ENCODE measurements at places on chromosomes 13 and 19.

DNA sequence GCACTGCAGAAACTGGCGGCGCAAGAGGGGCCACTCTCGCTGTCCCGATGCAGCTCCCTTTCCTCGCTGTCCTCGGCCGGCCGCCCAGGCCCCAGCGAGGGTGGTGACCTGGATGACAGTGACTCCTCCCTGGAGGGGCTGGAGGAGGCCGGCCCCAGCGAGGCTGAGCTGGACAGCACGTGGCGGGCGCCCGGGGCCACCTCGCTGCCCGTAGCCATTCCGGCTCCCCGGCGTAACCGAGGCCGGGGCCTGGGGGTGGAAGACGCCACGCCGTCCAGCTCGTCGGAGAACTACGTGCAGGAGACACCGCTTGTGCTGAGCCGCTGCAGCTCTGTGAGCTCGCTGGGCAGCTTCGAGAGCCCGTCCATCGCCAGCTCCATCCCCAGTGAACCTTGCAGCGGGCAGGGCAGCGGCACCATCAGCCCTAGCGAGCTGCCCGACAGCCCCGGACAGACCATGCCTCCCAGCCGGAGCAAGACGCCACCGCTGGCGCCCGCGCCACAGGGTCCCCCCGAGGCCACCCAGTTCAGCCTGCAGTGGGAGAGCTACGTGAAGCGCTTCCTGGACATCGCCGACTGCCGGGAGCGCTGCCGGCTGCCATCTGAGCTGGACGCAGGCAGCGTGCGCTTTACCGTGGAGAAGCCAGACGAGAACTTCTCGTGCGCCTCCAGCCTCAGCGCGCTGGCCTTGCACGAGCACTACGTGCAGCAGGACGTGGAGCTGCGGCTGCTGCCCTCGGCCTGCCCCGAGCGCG, 12.4 kb downstream of the C19orf25 start:
- DNase-seq = no peak

DNA sequence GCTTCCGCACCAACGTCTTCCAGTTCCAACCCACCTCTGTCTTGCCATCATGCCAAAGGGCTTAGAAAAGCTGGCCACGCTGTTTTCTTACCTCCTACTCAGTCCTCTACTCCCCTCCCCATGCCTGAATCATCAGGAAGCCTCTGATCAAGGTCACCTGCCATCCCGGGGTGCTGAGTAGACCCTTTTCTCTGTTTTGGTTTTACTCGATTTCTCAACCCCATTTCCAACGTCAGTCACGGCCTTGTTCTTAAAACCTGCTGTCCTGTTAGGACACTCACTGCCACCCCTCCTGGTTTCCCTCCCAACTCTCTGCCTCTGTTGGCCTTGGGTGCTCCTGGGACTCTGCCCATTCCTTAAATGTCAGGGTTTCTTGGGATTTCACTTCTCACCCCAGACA, 350.1 kb downstream of the FOXO1 start:
- DNase-seq = no peak

- no peak for DNase-seq
These were observed 1.5 kb downstream of the CERS1 start for GRCh38 chr19:18894254-18895037.

- DNase-seq = no peak
These were observed 95.5 kb upstream of the SERP2 start for GRCh38 chr13:44278166-44278565.

GRCh38 chr13:42350141-42350540, 78.2 kb downstream of the AKAP11 start:
- DNase-seq = no peak

DNA sequence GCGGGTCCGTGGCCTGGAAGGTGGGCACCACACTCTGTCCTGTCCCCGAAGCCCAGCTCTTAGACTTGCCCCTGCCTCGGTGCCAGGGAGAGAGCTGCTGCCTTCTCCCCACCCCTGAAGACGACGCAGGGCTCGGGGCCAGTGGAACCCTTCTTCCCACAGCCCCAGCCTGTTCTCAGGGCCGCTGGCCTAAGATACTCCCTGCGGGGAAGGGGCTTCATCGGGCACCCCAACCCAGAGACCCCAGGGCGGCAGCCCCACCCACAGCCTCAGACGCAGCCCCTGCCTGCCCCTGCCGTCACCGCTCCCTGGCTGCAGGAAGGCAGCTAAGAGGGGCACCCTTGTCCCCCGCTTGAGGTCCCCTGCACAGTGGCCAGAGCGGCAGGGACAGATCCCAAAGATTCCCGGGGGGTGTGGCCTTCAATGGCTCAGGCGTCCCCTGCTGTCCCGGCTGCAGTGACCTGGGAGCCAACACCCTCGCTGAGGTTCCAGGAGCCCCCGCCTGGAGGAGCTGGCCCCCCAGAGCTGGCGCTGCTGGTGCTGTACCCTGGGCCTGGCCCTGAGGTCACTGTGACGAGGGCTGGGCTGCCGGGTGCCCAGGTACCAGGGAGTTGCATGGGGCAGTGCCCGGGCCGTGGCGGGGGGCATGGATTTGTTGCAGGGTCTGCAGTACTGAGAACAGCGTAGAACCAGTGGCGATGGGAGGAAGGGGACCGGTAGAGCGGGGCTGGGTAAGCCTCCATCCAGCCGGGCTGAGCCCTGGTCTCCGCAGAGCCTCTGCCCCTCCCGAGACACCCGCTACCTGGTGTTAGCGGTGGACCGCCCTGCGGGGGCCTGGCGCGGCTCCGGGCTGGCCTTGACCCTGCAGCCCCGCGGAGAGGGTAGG, 1.0 kb downstream of the AMH start:
- no peak for DNase-seq

- DNase-seq = no peak
These were observed 52.0 kb downstream of the TINCR start for GRCh38 chr19:5515737-5516136.

GRCh38 chr19:1592755-1593500, at the start of gene MBD3:
Gene MBD3, minus strand, starts transcription at chr19:1592865. Its CDS starts 234 bp downstream, at chr19:1592631.
- DNase-seq = peak; percentile 96

DNA sequence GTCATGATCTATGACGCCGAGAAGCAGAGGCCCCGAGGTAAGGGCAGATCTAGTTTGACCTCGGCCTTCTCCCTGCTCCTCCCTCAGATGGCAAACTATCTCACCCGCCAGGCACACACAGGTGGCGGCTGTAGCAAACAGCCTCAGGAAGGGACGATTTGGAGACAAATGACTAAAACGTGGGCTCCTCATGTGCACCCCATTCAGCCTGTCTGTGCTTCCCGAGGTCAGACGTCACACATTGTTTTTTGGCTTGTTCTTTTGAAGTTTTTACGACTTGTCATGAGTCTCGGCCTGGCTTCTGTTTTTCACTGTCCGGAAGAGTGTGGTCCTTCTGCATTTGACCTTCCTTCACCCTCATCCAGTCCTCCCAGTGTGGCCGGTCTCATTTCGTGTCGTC, 15.0 kb downstream of the DAZAP1 start:
- no peak for DNase-seq

GRCh38 chr19:2333027-2333806, 4.7 kb downstream of the SPPL2B start:
- no peak for DNase-seq

- DNase-seq = no peak
These were observed 15.5 kb downstream of the ATP8B3 start for GRCh38 chr19:1796395-1797142.

- DNase-seq = no peak
These were observed 5.1 kb downstream of the EGLN2 start for GRCh38 chr19:40803857-40804782.

GRCh38 chr13:102598061-102598460, 1.3 kb downstream of the TPP2 start:
- no peak for DNase-seq

DNA sequence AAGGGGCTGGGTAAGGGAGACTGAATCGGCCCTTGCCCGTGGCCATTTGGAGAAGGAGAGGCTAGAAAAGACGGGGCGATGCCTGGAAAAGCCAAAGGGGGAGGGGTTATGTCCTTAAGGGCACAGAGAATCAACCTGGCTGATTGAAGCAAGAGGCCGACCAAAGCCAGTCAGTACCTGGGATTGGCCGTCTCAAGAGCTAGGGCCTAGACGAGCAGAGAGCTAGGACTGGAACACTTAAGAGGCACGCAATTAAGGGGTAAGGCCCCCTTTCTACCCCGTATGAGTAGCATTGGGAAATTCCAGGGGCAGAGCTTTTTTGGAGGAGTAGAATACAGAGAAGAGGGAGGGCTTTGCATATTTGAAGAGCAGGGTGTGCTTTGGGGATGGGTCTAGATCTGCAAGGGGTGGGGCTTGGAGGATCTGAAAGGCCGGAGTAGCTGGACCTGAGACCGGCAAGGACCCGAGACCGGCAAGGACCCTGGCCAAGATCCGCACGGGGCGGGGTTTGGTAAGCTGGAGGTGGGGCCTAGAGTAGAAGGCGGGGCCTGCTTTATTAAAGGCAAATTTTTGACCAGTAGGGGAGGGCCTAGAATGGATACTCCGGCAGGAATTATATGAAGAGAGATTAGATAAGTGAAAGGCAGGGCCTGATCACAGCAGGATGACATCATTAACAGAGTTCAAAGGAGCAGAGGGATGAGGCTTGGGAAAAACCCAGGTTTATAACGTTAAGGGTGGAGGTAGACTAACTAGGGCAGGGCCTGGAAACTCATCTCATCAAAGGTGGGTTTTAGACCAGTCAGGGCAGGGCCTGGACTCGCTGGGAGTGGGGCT, 10.7 kb upstream of the CACNG6 start:
- DNase-seq = peak; percentile 57

DNA sequence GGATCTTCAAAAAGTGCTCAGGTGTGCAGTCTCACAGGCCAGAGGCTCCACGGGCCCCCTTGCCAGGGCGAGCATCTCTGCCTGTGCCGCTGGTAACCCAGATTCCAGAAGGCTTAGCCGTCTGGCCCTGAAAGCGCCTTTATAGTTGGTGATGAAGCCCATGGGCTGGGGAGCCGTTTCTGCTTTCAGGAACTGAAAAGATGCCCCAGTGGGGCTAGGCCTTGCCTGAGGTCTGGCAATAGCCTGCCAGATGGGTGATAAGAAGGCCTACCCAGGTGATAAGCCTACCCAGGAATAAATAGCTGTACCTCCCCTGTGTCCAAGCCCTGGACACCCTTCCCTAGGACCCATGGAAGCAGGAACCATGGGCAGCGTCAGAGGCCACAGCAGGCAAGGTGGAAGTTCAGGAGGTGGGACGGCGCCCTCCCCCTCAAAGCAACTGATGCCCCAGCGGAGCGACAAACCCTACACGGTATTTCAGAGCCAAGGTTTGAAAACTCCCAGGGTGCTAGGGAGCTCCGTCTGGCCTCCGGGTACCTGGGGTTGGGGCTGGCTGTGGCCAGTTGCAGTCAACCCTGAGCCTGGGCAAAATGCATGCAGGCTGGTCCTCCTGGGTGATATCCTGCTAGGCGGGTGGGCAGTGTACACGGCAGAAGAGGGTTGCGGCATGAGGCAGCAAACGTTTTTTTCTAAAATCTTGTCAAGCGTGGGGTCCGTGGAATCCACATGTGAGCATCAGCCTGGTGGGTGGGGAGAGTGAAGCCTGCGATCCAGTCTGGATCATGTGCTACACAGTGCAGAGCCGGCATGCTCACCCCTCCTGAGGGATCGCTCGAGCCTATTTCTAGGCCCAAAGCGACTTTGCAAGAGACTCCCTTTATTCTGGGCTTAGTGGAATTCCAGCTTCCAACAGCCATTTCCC, 45.3 kb downstream of the ACTN4 start:
- no peak for DNase-seq

- peak; percentile 16 for DNase-seq
These were observed 1.3 kb upstream of the CEACAM3 start for GRCh38 chr19:41795031-41795461.

DNA sequence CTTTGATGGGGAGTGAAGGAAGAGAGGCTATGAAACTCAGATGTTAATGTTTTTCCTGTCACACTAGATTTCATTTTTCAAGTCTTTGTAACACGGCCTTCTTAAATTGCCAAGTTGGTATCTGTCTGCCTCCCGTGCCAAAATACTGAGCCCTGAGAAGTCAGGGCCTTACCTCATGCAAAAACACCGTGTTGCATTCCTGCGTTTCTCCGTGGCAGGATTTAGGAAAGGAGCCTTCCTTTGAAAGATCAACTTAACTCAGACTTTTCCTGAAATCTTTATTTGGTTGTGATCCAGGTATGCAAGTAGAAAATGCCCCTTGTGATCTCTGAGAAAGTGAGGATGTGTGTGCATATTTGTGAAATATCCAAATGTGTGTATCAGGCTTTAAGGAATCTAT, 1291.0 kb upstream of the SLC10A2 start:
- no peak for DNase-seq

DNA sequence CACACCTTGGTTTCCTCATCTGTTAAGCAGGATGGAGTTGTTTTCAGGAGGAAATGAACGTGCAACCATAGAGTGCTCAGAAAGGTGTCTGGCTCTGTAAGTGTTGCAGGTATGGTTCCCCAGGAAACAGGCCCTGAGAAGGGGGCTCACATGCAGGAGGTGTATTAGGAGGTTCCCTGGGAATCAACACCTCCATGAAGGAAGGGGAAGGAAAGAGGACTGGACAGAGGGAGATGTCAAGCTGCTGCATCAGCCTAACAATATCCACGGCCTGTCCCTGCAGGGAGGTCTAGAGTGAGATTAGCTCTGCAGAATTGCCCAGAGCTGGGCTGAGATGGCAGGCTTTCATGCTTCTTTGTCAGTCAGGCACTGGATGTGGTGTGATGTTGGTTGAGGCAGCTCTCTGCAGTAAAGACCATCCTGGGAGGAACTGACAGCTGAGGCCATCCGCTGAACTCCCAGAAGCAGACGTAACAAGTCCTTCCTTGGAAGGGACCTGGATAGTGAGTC, 373.3 kb downstream of the ZNF536 start:
- no peak for DNase-seq

DNA sequence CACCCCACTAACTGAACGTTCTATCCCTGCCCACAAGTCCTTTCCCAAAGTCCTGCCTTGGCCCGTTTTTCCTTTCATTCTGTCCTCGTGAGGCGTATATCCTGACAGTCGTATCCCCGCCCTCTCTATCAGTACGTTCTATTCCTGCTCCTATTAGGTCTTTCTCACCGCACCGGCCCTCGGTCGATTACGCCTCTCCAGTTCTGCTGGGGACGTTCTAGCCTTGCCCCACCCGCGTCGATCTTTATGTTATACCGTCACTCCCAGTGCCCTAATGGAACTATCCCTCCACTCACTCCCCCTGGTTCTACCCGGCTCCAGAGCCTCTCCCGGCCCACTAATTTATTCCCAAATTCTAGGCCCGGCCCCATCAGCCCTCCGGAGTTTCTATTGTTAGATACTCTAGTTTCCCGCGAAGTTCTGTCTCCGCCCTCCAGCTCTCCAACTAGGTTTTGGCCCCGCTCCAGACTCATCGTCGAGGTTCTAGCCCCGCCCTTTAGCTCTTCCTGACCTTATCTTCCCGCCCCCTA, 2.0 kb downstream of the PLAUR start:
- DNase-seq = no peak

- no peak for DNase-seq
These were observed 3.5 kb downstream of the PEG3 start for GRCh38 chr19:56837004-56837403.

- peak; percentile 83 for DNase-seq
These were observed at the start of gene PEX11G for GRCh38 chr19:7488736-7489353. Gene PEX11G, minus strand, starts transcription at chr19:7489035. Its CDS starts 25 bp downstream, at chr19:7489010.

GRCh38 chr13:26695891-26696311, 64.7 kb downstream of the GPR12 start:
- DNase-seq = no peak

- DNase-seq = no peak
These were observed 316.6 kb downstream of the DCLK1 start for GRCh38 chr13:35814605-35815011.

GRCh38 chr13:114128624-114129522, 3.5 kb downstream of the RASA3 start:
- peak; percentile 93 for DNase-seq

- DNase-seq = no peak
These were observed 131.3 kb downstream of the SUCLA2 start for GRCh38 chr13:47869776-47870175.

- DNase-seq = no peak
These were observed 1.1 kb upstream of the AKAP11 start for GRCh38 chr13:42270857-42271215.

Data from kidney capillary endothelial cell (primary cell).